ENCODE measurements at places on chromosomes 6 and 20. TPM values are rescaled to one million over a fixed set of nuclear protein-coding genes. Genes with fewer than 3 reads are reported as not detected.

GRCh38 chr6:47000842-47001241 is 41.3 kb downstream of the ADGRF1 start:
- H3K27me3 ChIP-seq: no peaks in the 10 kb centered on the region
- no peaks in the 10 kb centered on the region for H3K36me3 ChIP-seq
- no peak for DNase-seq
- no peak overlapping the region for H3K4me3 ChIP-seq
- H3K27ac ChIP-seq: no peak overlapping the region
- H3K4me1 ChIP-seq: no peaks in the 10 kb centered on the region

DNA sequence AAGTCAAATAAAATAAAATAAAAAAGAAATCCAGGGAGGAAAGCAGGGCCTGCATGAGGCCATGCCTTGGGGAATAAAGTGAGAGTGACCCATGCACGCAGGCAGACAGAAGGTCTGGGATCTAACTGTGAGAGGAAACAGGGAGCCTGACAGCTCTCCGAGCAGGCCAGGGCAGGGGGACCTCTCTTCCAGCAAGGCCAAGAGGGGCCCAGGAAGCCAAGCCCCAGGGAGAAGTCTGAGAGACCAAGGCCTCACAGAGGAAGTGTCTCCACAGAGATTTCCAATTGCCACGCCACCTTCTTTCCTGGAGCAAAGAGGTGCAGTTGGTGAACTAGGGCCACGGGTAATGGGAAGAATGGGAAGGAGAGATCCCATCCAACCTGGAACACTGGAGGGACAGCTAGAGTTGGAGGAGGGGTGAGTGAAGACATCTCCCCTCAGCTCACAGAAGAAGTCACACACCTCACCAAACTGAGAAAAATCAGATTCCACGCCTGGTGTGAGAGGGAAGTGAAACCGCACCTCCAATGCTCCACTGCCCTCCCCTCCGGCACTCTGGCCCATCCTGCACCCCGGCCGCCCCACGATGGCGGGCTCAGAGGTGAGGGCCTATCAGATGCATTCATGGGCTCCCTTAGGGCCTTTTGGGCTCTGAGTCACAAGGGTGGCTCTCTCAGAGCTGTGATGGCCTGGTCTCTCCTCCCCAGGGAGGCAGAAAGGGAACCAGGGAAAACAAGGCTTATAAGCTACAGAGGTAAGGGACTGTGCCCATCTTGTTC is 25.1 kb upstream of the TAF8 start:
- no peaks in the 10 kb centered on the region for H3K27me3 ChIP-seq
- no peak overlapping the region for H3K27ac ChIP-seq
- no peak overlapping the region for H3K4me3 ChIP-seq
- H3K36me3 ChIP-seq: no peaks in the 10 kb centered on the region
- peaks cover 2% of the 10 kb centered on the region for H3K4me1 ChIP-seq

DNA sequence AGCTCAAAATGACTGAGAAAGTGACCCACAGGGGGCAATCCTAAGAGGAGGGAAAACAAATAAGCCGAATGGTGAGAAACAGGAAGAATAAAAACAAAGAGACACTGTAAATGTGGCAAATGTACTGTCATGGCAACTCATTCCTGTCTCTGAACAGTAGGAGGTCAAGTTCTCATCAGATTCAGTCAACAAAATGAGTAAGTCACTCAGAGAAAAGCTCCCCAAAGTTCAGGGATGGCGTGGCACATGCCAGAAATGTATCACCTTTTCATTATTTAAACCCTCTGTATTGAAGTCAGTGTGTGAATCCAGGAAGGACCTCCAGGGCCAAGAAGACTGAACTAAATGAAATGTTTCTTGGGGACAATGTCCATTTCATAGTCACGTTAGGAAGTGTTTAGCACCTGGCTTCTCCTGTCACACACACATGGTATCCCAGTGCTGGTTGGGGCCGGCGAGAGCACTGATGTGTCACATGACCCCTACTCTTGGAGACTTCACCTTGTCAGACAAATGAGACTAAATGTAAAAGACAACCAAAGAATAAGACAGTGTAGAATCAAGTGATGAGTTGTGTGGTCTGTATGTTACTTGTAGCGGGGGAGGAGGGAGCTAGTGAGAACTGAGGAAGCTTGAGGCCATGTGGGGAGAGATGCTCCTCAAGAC is 20.7 kb downstream of the CNR1 start:
- H3K4me3 ChIP-seq: no peak overlapping the region
- no peak overlapping the region for H3K27ac ChIP-seq
- no peaks in the 10 kb centered on the region for H3K27me3 ChIP-seq

NOL4L gene
- total RNA-seq: 28.9 TPM

CRYBG1 gene
- total RNA-seq: 5.7 TPM

GJA1 gene
- total RNA-seq: 530 TPM
